ENCODE measurements at places on chromosomes 6 and 20.

- DNase-seq, result no peak
These were observed 734 bp downstream of the TPBG start for GRCh38 chr6:82364087-82365015.

- DNase-seq, result no peak
These were observed 49.5 kb downstream of the EPB41L2 start for GRCh38 chr6:131013495-131013894.

GRCh38 chr6:114063956-114064355, 93.0 kb upstream of the HDAC2 start:
- DNase-seq, result no peak

- DNase-seq, result no peak
These were observed 576.4 kb downstream of the LMBRD1 start for GRCh38 chr6:69220375-69220774.

GRCh38 chr6:71446470-71446869, 157.9 kb downstream of the OGFRL1 start:
- DNase-seq, result no peak

GRCh38 chr6:24935366-24936152, at the start of gene RIPOR2:
TSS of gene RIPOR2 (minus strand) at chr6:24935960. CDS start at chr6:24935898, 62 bp downstream.
- peak; percentile 69 for DNase-seq

DNA sequence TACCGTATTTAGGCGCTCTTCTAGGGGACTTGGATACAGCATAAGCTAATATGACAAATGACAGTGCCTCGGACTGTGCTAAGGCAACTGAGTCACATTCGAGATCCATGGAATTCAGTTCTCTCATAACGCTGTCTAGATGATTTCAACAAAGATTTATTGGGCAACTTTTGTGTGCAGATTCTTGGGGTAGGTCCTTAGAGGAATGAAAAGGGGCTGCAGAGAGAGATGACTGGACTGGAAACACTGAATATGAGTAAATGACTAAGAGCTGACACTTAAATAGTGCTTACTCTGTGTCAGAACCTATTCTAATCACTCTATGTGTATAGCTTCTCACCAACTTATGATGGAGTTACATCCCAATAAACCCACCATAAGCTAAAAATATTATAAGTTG, 36.4 kb upstream of the MARCKS start:
- no peak for DNase-seq

- DNase-seq, result no peak
These were observed 12.3 kb downstream of the TGM2 start for GRCh38 chr20:38152621-38153221.

GRCh38 chr6:56556751-56557540, 85.7 kb downstream of the DST start:
- DNase-seq, result no peak

- DNase-seq, result no peak
These were observed 32.1 kb downstream of the CPNE5 start for GRCh38 chr6:36807143-36807542.

- DNase-seq, result no peak
These were observed 1.3 kb downstream of the ABHD16A start for GRCh38 chr6:31701666-31702404.

- no peak for DNase-seq
These were observed 23.9 kb downstream of the TFEB start for GRCh38 chr6:41711323-41712038.

GRCh38 chr6:107565165-107565723, 75.3 kb downstream of the SOBP start:
- no peak for DNase-seq

DNA sequence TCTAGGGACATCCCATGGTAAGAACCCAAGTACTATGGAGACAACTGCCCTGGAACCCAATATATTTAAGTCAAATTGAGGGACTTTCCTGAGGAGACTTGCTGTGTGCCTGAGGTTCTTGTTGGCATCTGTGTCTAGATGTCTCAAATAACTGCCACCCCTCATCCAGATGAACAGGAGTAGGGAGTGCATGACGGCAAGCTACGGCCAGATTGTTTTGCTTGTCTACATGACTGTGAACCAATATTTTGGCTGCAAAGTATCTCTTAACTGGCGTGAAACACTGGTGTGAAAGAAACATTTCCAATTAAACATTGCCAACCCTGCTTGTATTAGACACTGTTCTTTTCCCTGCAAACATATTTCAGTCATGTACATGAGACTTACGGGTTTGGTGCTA, 52.4 kb upstream of the SIM1 start:
- no peak for DNase-seq

- DNase-seq, result no peak
These were observed 77.3 kb downstream of the PLCG1 start for GRCh38 chr20:41214666-41215065.

DNA sequence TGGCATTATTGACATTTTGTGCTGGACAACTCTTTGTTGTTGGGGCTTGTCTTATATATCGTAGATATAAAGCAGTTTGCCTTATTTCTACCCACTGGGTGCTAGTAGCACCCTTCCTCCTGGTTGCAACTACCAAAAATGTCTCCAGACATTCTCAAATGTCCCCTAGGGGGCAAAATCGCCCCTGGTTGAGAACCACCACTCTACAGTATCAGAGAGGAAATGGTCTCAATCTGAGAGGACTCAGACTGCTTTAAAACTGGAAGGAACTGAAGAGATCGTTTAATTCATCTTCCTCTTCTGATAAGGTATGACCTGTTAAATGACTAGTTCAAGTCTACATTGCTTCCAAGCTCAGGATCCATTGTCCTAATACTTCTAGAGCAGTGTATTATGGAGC, 14.9 kb downstream of the SH3BGRL2 start:
- no peak for DNase-seq

- DNase-seq, result no peak
These were observed 73.9 kb downstream of the CBFA2T2 start for GRCh38 chr20:33563788-33564187.

DNA sequence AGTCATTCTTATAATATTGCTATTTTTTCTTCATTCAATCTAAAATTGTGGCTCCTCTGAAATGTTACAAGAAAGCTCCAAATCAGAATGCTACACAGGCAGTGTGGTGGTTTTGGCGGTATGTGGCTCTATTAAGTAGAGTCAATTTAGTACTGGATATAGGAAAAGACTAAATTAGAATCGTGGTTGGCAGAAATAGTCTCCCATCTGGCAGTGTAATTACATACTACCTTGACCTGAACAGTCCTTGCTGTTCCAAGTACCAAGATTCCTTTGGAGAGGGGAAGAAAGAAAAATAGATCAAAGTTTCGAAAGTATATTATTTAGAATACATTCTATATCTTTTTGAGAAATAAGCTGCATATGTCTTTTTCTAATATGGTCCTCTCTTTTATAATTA, 78.2 kb downstream of the C6orf118 start:
- DNase-seq, result no peak

GRCh38 chr6:154292855-154293519, 63.6 kb downstream of the IPCEF1 start:
- no peak for DNase-seq

- no peak for DNase-seq
These were observed 14.9 kb upstream of the MAPRE1 start for GRCh38 chr20:32804817-32805216.

GRCh38 chr6:20569000-20569610, 34.8 kb downstream of the CDKAL1 start:
- DNase-seq, result no peak

DNA sequence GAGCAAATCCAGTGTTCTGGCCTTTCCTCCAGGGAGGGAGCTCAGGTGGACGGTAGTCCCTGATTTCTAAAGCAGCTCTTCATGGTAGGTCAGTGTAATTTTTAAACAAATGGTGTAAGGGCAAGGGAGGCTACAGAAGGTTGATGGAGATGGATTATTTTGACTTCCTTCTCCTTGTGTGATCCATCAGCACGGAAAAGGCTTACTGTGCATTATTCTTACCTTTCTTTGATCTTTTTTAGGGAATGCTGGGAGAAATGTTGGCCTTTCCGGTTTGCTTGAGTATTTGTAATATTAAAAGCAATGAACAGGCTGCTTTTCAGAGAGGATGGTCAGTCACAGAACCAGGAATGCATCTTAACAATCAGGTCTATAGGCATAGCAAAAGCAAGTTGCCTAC, 487.0 kb upstream of the BTBD3 start:
- DNase-seq, result no peak

GRCh38 chr20:37071481-37071911, 24.3 kb downstream of the RBL1 start:
- DNase-seq, result no peak

DNA sequence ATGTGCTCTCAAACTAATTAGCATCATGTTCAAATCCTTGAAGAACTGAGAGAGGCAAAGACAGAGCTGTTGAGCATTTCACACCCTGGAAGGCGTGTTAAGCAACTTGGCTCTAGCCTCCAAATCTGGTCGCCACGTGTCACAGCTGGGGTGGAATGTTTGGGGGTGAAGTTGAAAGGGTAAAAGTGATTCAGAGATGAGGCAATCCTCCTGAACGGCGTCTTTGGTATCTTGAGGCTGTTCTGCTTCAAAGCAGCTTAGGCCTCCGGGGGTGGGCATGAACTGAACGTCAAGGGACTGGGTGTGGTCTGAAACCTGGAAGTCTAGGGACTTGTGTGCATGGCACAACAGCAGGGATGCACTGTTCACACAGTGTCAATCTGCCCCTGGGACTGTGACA, 62.3 kb downstream of the TRAM2 start:
- no peak for DNase-seq

GRCh38 chr20:3371754-3372153, 35.7 kb downstream of the DNAAF9 start:
- no peak for DNase-seq

DNA sequence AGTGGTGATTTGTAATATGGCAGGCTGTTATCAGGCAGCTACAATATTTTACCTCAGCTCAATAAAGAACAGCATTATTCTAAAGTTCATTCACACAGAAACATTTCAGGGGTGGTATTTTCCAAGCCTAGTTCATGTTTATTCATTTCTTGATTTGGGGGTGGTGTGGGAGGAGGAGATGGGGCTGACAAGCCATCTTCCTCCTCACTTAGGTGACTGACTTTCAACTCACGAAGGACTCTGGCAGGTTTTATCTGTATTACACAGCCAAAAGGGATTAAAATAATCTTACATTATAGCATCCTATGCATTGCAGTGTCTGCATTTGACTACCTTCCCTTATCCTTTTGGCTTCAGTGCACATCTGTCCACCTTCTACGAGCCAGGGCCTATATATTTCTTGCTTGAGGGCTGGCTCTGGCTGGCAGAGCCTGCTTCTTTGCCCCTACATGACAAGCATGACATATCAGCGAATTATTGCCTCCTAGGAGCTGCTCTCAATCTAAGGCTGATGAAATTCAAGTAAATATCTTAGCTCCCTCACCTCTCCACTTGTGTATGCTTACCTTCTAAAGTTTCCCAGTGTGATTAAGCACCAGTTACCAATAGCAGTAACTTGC, 20.0 kb downstream of the KHDRBS2 start:
- DNase-seq, result no peak

DNA sequence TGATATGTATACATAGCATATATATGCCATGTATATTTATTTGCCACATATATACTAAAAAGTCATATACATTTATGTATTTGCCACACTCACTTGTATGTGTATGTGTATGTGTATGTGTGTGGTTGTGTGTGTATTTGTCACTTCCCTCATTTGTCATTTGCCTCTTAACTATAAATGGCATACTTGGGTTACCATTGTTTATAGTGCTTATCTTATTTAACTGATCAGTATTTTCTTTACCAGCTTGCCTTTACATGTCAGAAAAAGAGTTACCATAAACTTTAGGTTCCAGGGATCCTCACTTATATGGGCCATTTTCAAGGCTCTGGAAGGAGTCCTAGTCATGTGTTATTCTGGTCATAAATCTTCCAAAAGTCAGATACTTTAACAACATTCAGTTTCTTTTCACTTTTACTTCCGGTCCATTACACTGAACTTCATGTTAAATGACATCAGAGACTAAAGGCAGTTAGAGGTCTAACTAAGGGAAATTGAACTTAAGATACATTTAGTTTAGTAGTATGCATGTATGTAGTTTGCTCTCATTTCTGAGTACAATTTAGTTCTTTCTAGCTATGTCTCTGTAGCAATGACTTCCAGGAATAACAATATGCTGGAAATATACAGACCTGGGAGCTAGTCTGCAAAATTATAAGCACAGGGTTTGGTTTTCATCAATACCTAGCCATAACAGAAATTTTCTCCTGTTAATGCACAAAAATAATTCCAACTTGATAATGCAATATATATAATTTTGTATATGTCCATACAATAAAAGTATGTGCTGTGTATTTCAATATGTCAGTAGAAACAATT, 33.7 kb upstream of the HIVEP1 start:
- DNase-seq, result no peak

- peak; percentile 22 for DNase-seq
These were observed 30.4 kb upstream of the HIVEP2 start for GRCh38 chr6:142975365-142975764.

- no peak for DNase-seq
These were observed 595 bp downstream of the FKBPL start for GRCh38 chr6:32129297-32130088.

DNA sequence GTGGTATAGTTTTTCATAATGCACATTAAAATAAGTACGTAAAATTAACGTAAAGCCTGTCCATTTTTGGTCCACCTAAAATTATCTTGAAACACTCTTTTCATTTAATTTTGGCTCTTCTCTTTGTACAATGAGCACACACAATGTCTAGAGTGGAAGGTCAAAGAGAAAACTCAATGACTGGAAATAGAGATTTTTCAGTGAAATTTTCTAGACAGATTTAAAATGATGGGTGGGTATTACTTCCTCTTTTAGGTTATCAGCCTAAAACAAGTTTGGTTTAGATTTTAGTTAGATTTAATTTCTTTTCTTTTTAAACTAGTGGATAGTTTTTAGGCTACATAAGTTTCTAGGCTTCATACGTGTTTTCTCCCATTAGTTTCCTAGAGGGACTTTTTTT, 24.9 kb downstream of the DSE start:
- DNase-seq, result no peak

- DNase-seq, result no peak
These were observed 52.7 kb downstream of the LYRM4 start for GRCh38 chr6:5208057-5208456.

DNA sequence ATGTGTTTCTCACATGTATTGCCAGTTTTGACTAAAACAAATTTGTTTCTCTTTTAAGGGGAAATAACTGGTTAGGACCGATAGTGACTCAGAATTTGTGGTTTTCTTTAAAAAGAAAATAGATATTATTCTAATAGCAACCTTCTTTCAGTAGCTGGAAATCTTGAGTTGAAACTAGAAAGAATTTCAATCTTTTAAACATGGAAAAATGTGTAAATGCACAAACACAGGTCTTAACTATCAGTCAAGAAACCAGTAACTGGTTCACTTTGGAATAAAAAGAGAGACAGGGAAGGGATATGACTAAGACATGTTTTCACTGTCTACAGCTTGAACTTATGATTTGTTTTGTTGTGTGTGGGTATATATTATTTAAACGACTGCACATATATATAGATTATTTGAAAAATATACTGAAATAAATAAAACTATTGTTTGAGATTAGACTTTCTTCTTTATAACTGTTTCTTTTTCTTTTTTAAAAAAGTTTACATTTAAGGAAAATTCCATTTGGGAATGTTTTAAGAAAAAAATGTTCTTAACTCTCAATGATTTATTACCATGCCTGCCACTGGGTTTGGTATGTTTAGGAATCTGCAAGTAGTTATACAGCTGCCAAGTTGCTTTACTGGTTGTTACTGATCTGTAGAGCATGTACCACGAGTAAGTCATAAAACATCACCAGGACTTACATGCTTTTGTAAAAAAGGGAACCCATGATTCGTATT, 753.3 kb upstream of the MARCKS start:
- DNase-seq, result no peak

Measured in AML-193 (cell line).